ENCODE measurements at places on chromosomes 2 and 18. TPM values are rescaled to one million over a fixed set of nuclear protein-coding genes. Genes with fewer than 3 reads are reported as not detected.

Gene CD207
- not detected for total RNA-seq

Gene SLC5A7
- not detected for total RNA-seq

Gene SULT1C4
- 0.17 TPM for total RNA-seq

Gene CUL3
- total RNA-seq: 76.0 TPM

Gene SRD5A2
- total RNA-seq: not detected

Gene SERPINB2
- 14.4 TPM for total RNA-seq

Gene SPC25
- 1.1 TPM for total RNA-seq

Gene NEU2
- not detected for total RNA-seq

Gene GAREM2
- 2.4 TPM for total RNA-seq

Gene ZSCAN30
- total RNA-seq: 21.9 TPM

Measured in smooth muscle cell of the pulmonary artery (primary cell).